ENCODE measurements at places on chromosomes 13 and 19.
A peak's percentile ranks its signal among the peaks of the same experiment; 100 is the strongest.

GRCh38 chr19:15320116-15320515 lies 12.2 kb downstream of the BRD4 start:
- DNase-seq: no peak

DNA sequence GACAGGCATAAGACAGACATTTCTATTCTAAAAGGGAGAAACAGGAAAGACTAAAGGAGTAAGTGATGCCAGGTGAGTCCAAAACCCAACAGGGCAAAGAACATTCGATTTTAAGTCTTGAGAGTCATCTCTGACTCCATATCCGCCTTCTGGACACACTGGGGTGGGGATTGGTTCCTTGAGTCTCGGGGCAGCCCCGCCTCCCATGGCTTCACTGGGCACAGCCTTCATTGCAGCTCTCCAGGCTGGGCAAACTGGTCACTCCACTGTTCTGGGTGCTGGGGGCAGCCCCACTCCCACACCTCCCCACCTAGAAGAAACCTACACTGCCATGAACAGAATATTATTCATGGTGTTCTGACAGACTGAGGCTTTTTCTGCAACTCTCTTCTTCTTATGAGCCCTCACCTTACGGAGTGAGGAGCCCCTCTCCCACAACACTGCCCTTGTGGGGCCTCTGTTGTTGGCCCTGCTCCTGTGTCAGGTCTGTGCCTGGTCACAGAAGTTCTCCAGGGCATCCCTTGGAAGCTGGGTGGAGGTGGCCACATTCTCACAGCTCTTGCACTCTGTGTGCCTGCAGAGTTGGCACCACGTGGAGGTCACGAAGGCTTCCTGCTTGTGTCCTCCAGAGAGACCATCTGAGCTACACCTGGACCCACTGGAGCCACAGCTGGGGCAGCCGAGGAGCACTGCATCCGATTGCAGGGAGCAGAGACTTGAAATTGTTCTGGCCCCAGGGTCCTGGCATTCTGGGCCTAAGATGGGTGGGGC lies 95.4 kb downstream of the COL4A2 start:
- no peak for DNase-seq

- DNase-seq: peak; percentile 74
Measured at GRCh38 chr19:4375164-4376027, 25.0 kb downstream of the SH3GL1 start.

DNA sequence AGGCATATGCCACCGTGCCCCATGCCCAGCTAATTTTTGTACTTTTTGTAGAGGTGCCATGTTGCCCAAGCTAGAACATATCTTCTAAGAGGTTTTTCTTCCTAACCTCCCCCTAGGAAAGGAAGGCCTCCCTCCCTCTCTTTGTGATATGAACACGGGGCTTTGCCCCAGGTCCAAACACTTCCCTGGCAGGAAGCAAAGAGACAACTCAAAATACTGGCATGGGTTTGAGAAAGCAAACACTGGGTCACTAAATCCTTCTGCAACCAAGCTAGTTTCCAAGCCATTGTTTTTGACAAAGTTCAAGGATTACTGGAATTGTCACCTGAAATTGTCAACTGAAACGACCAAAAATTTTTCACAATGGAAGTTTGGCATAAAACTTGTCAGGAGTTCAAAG lies 8.8 kb downstream of the CC2D1A start:
- DNase-seq: no peak

DNA sequence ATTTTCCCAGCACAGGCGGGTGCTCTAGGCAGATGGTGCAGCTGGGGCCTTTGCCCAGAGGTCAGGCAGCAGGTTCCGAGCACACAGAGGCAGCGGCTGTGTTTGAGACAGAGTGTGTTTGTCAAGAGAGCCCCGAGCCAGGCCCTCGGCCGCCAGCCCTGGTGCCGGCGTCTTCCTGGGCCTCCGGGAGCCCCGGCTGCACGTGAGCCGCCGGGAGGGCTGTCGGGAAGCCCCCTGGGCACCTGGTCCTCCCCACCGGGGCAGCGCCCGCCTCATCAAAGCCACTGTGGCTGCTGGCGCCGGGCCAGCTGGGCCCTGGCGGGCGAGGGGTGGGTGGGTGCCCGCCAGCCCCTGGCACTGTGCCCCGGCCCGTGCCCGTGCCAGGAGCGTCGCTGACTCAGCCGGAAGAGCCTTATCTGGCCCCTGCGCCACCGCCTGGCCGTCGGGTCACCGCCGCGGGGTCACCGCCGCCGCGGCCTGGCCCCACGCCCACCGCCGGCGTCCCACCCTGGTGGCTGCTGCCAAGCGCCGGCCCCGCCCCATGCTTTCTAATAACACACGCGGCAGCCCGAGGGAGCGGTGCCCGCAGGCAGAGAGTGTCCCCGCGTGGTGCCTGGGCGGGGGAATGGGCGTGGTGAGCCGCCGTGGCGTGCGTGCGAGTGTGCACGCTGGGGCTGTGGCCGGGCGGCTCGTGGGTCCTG lies 14.9 kb downstream of the ARID3A start:
- peak; percentile 96 for DNase-seq

Data from hematopoietic multipotent progenitor cell (in vitro differentiated cells).